ENCODE measurements at places on chromosomes 12 and 14.

DNA sequence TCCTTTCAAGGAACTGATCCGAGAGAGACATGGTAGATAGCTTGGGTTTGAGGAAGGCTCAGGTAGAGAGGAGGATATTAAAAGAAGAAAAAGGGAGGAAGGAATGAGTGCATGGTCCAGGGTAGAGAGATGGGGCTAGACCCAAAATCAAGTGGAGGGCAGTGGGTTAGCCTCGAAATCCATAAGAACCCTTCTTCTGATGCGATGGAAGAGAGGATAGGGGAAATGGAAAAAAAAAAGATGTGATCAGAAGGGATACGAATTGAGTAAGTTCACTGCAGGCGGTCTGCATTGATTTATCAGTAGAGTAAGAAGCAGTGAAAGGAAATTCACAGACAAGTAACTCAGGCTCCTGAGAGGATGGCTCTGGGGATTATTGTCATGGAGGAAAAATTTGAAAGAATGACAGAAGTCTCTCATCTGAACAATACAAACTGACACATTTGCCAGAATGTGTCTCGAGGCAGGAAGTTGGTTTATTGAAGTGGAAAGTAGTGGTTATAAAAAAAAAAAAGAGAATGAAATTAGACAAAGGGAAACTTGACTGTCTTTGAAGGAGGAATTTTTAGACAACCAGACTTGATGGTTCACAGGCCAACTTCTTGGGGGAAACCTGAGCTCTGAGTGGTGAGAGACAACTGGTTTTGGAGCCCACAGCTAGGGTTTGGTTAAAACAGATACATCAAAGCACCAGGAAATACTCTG, 10.2 kb downstream of the PPFIBP1 start:
- DNase-seq, result no peak

GRCh38 chr12:1398673-1399072, 195.7 kb downstream of the FBXL14 start:
- DNase-seq, result no peak

DNA sequence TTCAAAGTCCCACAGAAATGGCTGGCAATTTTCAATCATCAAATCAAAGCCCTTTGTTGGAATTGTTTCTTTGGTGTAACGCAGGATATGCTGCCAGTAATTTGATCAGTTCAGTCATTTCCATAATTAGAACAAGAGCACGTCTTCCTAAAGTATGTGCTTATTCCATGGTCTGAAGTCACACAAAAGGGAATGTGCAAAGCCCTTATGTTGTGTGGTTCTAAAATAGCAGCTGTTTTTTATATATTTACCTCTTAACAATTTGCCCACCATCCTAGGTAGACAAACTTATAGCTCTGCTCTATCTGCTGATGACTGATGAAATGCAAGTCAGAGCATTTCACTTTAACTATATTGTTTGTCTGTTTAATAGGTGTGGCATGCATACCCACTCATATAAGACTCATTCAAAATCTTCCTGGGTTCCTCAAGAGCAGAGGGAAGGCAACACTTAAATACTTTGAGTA, 176.1 kb upstream of the SLC38A2 start:
- DNase-seq, result no peak

- DNase-seq, result no peak
Observed at GRCh38 chr14:99270458-99271220, 1.4 kb downstream of the BCL11B start.

- DNase-seq, result no peak
Observed at GRCh38 chr12:51323317-51323960, 535 bp downstream of the BIN2 start.

GRCh38 chr14:74846168-74846567, 29.8 kb downstream of the PROX2 start:
- no peak for DNase-seq

DNA sequence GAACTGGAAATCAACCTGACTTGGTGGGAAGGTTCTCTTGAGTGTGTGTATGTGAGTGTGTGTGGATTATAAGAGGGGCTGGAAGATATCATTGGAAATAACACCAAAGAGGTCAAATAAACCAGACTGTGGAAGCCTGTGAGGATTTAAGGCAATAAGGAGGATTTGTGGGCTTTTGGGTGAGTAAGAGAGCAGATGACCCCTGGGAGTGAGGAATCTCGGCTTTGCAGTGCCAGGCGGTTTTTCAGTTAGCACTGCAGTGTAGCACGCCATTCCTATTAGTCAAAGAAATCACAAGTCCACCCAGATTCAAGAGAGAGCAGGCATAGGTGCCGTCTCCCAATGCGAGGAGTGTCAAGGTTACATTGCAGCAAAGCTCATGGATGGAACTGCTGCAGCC, 63.3 kb downstream of the CALM1 start:
- DNase-seq, result no peak

DNA sequence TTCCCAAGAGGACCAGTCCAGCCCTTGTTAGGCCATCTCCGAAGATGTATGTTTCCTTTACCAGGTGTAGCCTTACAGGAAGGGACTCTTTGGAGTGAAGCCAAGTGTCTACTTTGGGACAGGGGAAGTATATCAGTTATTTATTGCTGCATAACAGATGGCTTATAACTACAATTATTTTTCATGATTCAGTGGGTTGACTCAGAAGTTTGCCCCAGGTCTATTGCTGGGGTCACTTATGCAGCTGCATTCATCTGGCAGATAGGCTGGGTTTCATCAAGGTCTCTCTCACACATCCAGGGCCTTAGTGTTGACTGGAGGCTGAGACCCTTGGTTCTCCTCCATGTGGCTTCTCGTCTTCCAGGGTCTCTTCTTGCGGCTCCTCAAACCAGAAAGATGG, 170.1 kb downstream of the NRXN3 start:
- DNase-seq, result no peak

GRCh38 chr12:81378601-81379285, 300.9 kb downstream of the ACSS3 start:
- no peak for DNase-seq

DNA sequence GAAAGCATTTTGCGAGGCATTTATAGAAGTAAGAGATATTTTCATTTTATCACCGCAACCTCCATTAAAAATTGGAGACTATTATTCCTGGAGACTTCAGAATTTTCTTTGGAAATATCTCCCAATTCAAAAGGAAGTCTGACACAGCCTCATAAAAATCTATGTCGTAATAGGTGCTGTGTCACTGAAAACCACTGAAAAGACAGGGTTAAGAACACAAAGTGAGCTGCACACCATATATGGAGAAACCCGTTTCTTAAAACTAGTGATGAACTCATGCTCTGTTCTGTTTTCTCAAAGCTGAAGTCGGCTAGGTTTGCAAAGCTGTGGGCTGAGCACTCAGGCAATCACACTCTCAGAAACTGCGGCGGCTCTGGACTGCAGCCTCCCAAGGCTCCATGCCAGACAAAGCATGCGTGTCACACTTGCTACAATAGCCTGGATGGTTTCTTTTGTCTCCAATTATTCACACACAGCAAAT, at the start of gene GLIPR1:
TSS of gene GLIPR1 (plus strand) at position 287 of the 481 bp plus-strand sequence. CDS start at position 413, 126 bp downstream.
- DNase-seq, result peak; percentile 50

- no peak for DNase-seq
Observed at GRCh38 chr12:127829281-127830064, 437.5 kb upstream of the TMEM132C start.

- no peak for DNase-seq
Observed at GRCh38 chr12:65881348-65881961, 57.2 kb downstream of the HMGA2 start.

Measured in activated naive CD4-positive, alpha-beta T cell (primary cell).